ENCODE measurements at places on chromosomes 7 and 10.
A peak's percentile ranks its signal among the peaks of the same experiment; 100 is the strongest.

GRCh38 chr7:21543528-21544302 lies 876 bp downstream of the DNAH11 start:
- DNase-seq = no peak

- DNase-seq = no peak
These were observed 93.6 kb upstream of the IL6 start for GRCh38 chr7:22633286-22633953.

DNA sequence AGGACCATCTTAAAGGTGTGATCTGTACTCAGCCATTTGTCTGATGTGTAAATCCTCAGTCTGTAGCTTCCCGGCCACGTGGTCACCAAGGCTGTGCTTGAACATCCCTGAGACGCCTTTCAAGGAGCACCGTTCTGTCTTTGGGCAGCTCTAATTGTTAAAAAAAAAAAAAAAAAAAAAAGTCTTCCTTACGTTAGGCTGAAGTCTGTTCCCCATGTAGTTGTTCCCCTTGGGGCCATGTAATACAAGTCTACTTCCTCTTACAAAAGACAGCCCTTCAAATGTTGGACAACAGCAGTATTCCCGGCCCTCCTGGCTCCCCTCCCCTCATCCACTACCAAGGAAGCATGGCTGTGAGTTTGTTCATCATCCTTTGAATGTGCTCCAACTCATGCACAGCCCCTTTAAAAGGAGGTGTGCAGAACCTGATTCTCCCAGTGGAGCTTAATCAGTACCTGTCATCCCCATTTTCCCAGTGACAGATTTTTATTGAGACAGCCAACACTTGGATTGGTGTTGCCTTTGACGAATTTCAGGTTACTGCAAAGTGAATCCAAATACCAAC lies 392.2 kb upstream of the GALNT17 start:
- peak; percentile 17 for DNase-seq

DNA sequence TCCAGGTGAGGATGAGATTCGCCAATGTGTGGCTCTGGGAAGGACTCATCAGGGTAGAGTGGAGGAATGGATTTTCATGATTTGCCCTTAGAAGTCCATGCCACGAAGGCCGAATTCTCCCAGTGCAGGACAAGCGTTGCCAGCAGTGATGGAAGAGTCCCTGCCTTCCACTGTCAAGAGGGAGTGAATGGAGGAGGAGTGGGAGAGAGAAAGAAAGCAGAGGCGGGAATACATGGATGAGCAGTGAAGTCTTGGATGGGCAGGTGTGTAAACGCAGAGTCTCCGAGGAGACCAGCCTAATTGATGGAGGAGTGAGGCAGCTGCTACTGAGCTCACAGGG lies 419.2 kb downstream of the GLRX3 start:
- DNase-seq = no peak

DNA sequence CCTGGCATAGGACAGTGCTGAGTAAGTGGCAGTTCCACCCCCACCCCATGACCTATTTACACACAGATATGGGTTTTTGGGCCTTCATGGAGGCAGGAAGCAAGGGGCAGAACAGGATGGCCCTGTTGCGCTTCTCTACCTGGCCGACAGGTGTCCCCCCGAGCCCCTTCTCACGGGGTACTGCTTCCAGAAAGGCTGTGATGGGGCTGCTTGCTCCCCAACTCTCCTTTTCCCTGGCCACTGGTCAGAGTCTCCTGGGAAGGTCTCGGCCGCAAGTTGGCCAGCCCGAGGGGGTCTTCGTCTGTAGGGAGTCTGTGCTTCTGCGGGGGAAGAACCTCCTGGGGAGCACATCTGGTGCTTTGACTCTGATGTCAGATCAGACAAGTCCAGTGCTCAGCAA lies 139.8 kb upstream of the TNS3 start:
- no peak for DNase-seq

DNA sequence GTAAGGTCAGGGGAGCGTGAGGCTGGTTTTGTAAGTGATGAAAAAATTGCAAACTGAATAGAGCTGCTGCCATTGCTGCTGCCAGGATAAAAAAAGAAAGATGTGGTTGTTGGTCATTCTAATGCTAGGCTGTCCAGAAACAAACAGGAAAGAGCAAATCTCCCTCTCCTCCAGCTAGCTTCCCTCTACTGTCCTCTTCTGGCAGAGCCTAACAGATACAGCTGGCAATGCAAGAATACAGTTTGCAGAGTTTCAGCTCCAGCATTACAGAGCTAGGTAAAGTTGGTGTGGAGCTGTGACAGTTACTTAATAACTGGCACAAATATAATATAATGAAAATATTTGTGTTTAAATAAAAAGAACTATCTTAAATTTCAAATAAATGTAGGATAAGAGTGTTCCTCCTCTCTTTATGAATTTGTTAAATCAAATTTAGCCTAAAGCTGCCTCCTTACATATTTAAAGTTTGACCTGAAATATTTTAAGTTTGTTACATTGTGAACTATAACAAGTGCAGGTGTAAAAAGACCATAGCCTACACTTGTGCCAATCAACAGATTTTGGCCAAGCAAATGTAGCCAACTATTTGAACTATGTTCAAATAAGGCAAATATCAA lies 407.7 kb downstream of the SH2D4B start:
- peak; percentile 20 for DNase-seq

DNA sequence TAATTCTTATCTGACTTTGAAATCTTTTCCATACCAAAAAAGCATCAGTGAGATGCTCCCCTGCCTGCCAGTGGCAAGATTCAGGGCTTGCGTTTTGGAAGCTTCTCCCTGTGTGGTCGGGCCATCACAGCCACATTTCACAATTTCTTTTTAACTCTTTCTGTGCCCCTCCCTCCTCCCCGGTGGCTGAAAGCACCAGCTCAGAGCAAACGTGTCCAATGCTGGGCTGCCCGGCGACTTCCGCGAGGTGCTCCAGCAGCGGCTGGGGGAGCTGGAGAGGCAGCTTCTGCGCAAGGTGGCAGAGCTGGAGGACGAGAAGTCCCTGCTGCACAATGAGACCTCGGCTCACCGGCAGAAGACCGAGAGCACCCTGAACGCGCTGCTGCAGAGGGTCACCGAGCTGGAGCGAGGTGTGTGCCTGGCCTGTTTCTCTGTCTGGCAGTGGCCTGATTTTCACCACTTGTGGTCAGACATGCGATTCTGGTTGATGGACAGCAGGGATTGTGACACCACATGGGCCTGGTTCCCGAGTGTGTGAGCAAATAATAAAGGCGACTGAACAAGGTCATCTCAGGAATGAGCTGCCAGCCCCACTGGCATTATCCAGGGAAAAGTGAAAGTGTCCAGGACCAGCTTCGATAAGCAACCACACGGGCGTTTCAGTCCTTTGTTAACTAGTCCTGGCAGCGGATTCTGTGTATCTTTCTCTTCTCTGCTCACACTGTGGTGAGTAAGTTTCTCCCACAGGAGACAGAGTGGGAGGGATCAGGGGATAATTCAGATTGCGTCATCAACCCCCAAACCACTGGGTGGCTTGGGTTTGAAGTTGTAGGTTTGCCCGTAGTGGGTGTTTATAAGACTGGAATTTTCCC lies 2.6 kb downstream of the NPTX2 start:
- DNase-seq = no peak
